ENCODE measurements at places on chromosomes 5 and 9.

DNA sequence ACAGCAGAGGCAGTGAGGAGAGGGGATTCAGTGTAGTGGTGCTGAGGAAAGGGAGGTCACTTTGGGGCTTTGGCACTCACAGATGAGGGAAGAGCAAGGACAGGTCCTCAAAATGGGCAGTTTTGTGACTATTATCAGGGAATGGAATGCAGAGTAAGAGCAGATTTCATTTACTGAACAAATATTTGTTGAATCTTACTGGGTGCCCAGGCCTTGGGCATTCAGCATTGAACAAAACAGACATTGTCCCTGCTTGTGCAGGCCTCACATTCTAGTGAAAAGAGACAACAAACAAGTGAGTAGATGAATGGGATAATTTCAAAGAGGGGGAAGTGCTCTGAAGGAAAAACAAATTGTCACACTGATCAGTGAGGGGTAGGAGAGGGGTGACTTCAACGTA lies 404.1 kb downstream of the DMRT2 start:
- DNase-seq: no peak

DNA sequence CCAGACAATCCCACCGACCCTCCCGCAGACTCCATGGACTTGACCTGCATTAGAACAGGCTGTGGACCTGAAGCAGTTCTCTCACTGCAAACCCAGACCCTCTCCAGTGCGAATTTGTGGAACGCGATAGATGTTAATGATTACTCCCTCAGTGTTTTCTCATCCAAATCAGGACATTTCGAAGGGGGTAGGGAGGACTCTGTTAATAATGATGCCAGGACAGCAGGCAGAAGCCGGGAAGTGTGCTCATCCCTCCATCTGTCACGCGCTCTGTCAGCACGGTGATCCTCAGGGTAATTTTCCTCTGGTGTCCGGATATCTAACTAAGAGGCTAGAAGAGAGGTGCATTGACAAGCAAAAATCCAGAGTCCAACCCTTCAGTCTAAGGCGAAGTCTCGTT lies 18.8 kb downstream of the RAPGEF1 start:
- no peak for DNase-seq

DNA sequence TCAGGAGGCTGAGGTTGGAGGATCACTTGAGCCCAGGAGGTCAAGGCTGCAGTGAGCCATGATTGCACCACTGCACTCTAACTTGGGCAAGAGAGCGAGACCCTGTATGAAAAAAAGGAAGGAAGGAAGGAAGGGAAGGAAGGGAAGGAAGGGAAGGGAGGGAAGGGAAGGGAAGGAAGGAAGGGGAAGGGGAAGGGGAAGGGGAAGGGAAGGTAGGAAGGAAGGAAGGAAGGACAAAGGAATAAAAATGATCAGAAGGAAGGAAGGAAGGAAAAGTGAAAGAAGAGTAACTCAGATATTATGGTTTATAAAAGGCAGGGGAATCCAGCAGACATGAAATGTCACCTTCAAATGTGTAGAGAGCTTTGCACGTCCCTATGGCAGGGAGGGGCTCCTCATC lies 64.4 kb downstream of the USP20 start:
- DNase-seq: no peak

DNA sequence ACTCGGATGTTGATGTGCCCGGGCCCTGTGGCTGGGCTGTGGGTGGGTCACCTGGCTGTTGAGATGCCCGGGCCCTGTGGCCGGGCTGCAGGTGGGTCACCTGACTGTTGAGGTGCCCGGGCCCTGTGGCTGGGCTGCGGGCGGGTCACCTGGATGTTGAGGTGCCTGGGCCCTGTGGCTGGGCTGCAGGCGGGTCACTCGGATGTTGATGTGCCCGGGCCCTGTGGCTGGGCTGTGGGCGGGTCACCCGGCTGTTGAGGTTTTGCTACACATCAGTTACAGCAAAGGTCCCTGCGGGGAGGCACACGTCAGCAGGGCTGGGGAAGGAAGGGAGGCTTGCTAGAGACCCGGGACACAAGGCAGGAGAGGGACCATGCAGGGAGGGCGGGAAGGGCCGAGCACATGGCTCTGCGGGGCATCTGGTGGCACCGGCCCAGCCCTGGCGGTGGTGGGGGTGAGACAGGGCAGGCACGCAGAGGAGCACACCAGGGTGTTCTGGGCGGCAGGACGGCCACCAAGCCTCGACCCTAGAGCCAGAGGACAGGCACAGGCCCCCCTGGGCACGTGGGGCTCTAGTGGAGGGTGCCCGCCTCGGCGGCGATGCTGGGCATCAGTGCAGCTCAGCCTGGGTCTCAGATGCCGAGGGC lies 35.4 kb downstream of the PNPLA7 start:
- DNase-seq: no peak

DNA sequence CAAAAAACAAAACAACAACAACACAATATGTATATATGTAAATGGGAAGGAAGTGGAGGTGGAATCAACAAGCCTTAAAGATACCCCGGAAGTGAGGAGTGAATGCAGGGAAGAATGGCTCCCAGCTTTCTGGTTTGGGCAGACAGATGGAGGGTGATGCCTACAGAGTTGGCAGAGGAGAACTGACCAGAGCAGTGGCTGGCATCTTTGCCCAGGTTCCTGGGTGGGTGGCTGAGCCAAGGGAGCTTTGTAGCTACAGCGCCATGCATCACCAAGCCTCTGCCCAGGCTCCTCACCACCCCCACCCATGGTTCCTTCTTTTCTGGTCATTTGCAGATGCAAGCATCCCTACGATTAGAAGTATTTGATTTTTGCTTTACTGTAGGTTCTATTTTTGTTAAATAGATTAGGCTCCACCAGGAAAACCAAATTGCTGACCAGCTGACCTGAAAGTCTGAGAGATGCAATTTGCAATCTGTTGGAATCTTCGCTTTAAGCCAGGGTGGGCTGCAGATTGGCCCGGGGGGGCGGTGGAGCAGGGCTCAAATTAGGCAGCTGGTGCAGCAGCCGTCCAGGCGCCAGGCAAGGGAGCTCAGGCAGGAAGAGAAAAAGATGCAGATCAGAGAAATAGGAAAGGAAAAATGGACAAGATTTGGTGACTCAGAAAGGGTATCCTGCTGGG lies 163.3 kb upstream of the TBC1D2 start:
- DNase-seq: no peak

DNA sequence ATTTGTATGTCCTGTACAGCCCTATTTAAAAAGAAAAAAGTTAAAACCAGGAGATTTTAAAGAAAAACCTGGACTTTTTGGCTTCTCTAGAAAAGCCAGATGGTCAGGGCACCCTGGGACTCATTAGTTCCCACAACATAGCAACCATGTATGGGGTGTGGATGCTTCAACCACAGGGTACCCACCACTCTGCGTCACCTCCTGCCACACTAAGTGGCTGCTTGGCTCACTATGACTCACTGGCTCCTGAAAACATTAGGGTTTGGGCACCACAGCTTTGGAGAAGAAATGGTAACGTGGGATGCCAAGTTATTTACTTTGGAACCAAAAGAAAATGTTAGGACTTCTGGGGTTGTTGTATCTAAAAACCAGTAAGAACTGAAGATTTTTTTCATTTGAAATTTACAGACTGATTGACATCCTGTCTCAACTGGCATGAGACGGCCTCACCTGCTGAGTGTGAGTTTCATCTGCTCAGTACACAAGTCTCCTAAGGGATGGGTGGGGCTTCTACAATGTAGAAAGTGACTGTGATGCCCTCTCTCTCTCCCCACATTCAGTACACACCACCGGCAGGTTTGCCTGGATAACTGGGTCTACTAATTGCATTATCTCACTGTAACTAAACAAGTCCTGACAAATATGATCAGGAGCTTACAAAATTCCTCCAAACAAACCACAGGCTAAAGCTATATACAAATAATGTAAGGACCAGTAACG lies 103.9 kb downstream of the ESM1 start:
- DNase-seq: no peak

DNA sequence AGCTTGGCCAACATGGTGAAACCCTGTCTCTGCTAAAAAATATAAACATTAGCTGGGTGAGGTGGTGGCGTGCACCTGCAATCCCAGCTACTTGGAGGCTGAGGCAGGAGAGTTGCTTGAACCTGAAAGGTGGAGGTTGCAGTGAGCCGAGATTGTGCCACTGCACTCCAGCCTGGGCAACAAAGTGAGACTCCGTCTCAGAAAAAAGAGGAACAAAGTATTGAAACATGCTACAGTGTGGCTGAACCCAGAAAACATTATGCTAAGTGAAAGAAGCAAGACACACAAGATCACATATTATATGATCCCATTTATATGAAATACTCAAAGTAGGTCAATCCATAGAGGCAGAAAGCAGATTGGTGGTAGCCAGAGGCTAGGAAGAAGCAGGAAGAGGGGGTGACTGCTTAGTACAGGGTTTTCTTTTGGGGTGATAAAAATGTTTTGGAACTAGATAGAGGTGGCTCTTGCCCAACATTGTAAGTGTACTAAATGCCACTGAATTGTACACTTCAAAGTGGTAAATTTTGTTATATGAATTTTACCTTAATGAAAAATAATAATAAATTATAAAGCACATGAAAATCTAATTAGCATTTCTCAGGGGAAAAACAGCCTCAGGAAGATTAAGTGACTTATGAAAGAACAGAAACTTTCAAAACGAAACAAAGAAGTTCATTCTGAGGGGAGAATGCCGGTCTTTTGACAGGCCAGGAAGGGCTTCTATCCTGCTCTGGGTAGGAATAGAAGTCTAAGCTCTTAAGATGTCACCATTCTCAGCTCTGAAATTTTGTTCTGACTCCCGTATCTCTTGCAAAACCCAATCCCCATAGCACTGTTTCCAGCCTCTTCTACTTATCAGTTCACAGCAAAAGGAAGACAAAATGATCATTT lies 161.1 kb upstream of the TBCA start:
- no peak for DNase-seq

DNA sequence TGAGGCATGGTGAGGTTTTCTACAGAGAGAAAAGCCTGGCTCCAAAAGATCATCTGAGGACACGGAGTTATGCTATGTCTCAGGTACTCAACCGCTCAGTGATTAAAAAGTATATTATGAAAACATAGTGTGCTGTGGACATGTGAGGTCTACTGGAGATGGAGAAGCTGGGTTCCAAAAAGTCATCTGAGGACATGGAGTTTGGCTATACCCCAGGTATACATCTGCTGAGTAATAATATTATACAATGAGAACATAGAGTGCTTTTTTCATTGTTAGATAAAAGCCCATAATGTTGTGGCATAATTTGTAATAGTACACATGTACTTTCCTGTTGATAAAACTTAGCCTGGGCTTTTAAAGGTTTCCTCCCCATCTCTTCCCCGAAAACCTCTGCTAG lies 70.7 kb upstream of the SHISAL2B start:
- DNase-seq: no peak

GRCh38 chr5:100683881-100684280 lies 148.7 kb downstream of the FAM174A start:
- DNase-seq: no peak

Data from SK-N-DZ (cell line).